ENCODE measurements at places on chromosomes 4 and X.

GRCh38 chr4:84792366-84793301, 173.9 kb downstream of the WDFY3 start:
- DNase-seq: no peak

- DNase-seq: no peak
Observed at GRCh38 chr4:55340266-55340665, 5.8 kb upstream of the SRD5A3 start.

GRCh38 chrX:78283511-78283910, 43.9 kb downstream of the CYSLTR1 start:
- DNase-seq: no peak

DNA sequence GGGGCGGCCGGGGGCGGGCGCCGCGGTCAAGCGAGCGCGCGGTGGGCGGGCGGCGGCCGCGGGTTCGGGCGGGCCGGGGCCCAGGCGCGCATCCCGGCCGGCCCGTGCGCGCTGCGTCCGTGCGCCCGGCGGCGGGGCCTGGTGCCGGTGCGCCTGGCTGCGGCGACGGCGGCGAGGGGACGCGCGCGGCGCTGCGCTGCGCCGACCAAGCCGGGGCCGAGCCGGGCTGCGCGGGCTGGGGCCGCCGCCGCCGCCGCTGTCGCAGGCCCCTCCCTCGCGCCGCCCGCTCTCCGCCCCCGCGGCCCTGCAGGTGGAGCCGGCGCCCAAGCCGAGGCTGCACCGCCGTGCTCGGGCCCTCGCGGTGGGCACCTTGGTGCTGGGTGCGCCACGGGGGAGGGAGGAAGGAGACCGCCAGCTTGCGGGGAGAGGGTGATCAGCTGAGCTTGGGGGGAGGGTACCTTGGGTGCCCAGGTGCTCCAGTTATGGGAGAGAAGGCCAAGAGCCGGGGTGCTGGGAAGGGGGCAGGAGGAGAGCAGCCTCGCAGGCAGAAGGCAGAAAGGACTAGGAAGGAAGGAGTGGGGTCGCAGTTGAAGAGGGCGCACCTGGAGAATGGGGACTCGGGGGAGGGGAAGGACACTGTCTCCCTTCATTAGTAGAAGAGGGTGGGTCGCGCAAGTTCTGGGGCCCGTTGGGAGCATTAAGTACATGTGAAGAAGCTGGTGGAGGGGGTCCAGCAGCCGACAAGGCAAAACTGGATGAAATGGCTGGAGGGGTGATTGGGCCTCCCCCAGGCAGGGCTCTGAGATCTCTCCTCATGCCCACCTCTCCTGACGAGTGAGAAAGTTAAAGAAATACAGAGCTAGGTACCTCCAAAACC, at the start of gene PPP2R2C:
TSS of gene PPP2R2C (minus strand) at position 228 of the 877 bp plus-strand sequence. CDS start 385 bp downstream, outside the sequence.
- no peak for DNase-seq

- no peak for DNase-seq
Observed at GRCh38 chrX:133586443-133586842, 171.2 kb upstream of the GPC4 start.

GRCh38 chr4:113635739-113636437, 125.7 kb downstream of the CAMK2D start:
- DNase-seq: no peak

GRCh38 chr4:157514711-157515110, 294.2 kb downstream of the GRIA2 start:
- DNase-seq: no peak

DNA sequence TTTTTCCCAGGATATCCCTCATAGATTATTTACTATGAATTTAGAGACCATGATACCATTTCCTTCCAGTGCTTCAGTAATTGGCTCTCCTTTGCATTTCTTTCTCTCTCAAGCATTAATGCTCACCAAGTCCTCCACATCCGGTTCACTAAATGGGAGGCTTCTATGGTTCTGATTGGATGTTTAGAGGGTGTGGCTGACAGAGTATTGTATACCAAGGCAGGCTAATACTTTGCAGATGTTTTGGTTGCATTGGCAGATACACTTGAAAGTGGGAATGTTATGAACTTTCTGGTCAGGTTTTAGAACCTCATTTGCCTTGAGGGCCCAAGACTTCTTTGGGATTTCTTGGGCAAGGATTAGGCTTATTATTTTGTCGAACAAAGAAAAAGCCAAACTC, 24.2 kb downstream of the CBLL2 start:
- DNase-seq: no peak

DNA sequence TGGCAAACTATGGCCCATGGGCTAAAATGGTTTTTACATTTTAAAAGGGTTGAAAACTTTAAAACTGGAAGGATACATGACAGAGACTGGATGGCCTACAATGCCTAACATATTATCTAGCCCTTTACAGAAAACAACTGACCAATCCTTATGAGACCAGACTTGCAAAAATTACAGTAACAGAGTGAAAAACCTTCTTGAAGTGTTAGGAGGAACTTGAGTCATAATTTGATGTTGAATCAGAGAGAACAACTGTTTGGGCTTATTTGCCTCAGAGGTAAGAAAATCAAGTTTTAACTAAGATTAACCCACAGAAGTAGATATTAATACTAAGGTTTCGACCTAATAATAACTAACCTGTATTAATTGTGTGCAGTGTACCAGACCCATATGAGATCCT, 12.4 kb upstream of the NAP1L5 start:
- DNase-seq: no peak

DNA sequence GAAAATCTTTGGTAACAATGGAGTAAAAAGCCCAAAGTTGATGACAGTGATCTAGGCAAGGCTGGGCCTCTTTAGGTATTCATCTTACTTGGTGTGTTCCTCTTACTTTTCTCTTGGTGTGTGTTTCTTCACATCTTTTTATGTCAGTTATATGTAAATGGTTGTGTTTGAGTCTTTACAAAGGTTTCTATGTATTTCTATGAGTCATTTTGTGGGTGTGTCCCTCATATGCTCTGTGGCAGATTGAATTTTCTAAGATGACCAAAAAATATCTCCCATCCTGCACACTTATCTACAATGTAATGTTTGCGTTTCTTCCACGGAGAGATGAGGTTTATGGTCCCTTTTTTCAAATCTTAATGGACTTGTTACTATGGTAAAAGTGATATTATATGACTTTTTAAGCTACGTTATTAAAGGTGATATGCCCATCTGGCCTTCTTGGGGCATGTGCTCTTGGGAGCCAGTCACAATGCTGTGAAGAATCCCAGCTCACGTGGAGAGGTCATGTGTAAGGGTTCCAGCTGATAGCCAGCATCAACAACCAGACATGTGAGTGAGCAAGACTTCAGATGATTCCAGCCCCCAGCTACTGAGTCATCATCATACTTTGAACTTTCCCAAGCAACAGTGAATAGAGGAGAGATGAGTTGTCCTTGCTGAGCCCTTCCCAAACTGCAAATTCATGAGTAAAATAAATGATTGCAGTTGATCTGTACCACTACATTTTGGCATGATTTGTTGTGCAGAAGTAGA, 126.9 kb downstream of the CBLL2 start:
- DNase-seq: no peak

GRCh38 chrX:13742397-13743176, 8.0 kb downstream of the OFD1 start:
- DNase-seq: peak; percentile 29

DNA sequence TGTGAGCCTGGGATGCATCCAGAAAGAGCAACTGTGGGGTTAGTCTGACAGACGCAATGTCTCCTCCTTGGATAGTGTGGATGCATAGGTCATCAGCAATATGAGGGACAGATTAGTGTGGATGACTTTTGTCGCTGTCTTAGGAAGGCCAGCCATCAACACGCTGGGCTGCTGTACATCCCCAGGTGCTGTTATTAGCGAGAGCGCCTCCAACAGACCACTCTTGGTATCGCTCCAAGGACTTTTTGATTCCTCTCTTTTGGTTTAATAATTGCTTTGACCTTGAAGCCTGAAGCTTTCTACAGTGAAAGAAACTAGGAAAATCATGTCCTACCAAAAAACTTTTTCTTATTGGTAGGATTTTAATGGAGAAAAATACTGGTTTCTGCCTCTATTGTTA, 76.7 kb downstream of the TMEM131L start:
- peak; percentile 43 for DNase-seq

GRCh38 chr4:86033171-86033570, 326.7 kb downstream of the MAPK10 start:
- DNase-seq: no peak

- no peak for DNase-seq
Observed at GRCh38 chr4:87451537-87451936, 29.2 kb downstream of the NUDT9 start.
